ENCODE measurements at places on chromosomes 2 and 18.

- DNase-seq: no peak
These were observed 4.3 kb downstream of the TMEM37 start for GRCh38 chr2:119435953-119436297.

DNA sequence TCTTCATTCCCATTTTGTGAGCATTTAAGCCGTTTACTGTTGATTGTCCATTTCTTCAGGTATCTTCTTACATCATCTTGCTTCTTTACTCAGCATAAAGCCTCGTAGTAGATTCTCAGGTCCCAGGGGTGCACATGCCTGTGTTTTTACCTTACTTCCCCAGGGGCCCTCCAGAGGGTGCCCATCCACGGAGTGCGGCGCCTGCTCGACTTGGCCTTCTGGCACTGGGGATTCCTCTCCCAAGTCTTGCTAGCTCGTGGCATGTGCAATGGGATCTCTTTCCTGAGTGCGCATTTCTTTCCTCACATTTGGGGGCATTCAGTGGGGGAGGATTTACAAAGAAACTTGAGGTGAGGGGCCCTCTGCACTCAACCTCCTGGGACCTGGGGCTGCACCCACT is 148.1 kb downstream of the AGAP1 start:
- DNase-seq: no peak

DNA sequence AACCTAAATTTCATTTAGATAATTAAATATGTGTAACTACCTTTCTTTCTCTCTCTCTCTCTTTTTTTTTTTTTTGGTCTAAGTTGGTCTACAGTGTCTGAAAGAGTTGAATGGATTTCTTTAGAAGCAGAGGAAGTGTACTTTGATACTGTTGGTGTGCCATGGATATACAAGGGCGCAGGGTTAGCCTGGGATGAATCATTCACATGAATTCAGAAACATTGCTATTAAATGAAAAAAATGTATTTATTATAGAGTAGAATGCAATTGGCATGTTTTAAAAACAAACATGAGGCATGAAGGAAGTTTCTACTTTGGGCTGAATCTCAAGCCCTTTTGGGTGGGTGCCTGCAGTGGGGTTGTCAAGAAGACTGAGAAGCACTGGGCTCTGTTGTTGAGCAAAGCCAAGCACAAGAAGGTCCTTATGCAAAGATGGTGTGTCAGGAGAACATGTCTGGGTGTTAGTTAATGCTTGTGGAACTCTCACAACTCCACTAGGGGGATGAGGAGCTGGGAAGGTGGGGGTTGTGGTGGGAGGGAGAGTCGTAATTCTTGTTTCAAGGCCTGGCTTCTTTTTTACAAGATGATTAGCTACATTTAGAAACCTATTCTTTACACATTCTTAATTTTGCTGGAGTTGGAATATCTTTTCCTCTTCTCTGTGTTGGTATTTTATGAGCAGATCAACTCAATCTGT is 57.9 kb downstream of the LYPD6 start:
- DNase-seq: no peak

DNA sequence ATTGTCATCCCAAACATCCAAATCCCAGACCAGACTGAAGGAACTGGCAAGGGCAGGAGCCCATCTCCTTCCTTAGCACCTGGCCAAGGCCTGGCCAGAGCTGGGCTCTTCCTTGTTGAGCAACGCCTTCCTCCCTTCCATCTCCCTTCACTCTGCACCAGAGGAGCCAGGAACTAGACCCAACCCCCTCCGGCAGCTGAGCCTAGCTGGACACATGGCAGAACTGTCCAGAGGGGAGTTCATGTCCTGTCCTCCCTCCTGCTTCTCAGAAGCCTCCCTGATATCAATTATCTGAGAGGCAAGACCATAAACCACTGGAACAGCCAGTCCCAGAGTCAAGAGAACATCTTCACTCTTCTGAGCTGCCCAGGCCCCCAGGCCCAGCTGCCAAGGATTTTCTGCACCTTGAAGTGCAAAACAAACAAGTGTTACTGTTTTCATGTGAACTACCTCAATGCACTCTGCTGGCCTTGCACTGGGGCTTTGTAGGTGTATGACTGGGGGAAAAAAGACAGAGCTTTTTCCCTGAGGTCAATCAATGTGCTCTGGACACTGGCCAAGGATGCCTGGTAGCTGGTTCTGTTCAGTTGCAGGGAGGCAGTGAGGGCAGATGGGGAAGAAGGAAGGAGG is 107.6 kb upstream of the MSH6 start:
- DNase-seq: no peak

DNA sequence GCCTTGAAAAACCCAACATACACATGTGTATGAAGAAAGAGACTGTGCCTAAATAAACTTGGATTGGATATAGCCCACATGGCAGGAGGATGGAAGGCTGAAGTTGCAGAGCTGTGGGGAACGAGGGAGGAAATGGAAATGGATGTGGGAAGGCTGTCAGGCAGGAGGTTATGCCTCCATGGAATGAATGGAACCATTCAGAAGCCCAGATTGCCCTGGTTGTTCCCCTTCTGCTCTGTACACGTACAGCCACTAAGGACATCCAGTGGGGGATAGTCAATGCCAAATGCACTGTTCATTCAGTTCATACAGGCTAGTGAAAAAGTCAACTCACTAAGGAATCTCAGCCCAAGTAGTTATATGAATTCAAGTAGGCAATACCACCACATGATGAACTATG is 463.7 kb downstream of the TNS1 start:
- no peak for DNase-seq

Data from activated naive CD8-positive, alpha-beta T cell treated with anti-CD3 and anti-CD28 coated beads for 36 hours (primary cell).